ENCODE measurements at places on chromosomes 5 and 9. TPM values are rescaled to one million over a fixed set of nuclear protein-coding genes. Genes with fewer than 3 reads are reported as not detected.
A peak's percentile ranks its signal among the peaks of the same experiment; 100 is the strongest.

GRCh38 chr5:15499528-15500324, at the start of gene FBXL7:
FBXL7 (plus strand) TSS chr5:15500180.
- peaks cover 18% of the 10 kb centered on the region for H3K4me1 ChIP-seq
- H3K4me3 ChIP-seq: peak within 1 kb of the TSS; percentile 77
- peak within 1 kb of the TSS; percentile 94 for H3K27ac ChIP-seq
- H3K36me3 ChIP-seq: no peaks in the 10 kb centered on the region
- DNase-seq: no peak

DNA sequence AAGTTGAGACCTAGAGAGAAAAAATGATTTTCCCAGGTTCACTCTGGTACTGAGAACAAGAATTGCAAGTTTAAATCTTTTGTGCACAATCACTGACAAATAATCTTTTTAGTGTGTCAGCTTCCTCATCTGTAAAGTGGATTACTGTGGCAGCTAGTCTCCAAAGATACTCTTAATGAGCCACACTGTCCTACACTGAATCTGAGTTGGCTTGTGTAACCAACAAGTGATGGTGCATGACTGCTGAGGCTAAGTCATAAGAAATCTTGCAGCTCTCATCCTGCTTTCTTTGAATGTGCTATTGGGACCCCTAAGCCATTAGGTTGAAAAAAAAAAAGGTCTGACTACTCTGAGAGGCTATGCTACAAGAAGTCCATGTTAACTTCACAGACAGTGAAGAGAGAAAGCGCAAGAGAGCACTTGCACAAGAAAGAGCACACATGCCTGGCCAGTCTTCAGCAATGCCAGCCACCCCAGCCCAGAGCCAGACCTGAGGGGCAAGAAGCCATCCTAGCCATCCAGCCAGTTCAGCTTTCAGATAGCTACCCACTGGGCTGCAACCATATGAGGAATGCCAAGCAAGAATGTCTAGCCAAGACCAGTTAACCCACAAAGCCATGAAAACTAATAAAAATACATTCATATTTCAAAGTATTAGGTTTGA, 419.4 kb downstream of the RAB3C start:
- no peak for DNase-seq
- H3K36me3 ChIP-seq: no peaks in the 10 kb centered on the region
- H3K4me3 ChIP-seq: no peak overlapping the region
- H3K27me3 ChIP-seq: no peaks in the 10 kb centered on the region
- H3K4me1 ChIP-seq: no peaks in the 10 kb centered on the region

DNA sequence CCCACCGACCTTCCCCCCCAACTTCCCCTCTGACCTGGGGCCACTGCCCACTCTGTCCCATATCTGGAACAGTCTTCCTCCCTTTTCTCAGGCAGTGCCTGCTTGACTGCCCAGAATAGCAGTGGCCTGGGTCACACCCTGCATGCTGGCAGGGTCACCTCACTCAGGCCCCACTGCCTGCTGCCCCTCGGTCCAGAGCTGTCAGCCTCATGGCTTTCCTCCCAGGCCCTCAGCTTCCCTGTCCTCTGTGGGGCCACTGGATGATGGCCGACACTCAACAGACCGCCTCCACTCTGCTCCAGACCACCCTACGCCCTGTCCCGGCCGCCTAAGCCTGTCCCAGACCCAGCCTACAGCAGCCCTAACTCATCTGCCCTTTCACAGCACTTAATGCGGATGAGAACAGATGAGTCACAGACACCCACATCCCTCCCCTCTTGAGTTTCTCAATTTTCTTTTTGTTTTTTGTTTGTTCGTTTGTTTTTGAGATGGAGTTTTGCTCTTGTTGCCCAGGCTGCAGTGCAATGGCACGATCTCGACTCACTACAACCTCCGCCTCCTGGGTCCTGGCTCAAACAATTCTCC, 5.9 kb downstream of the PNPLA7 start:
- DNase-seq: no peak
- no peak overlapping the region for H3K4me3 ChIP-seq
- H3K27me3 ChIP-seq: no peaks in the 10 kb centered on the region
- H3K4me1 ChIP-seq: no peaks in the 10 kb centered on the region
- peaks cover 11% of the 10 kb centered on the region for H3K36me3 ChIP-seq

DNA sequence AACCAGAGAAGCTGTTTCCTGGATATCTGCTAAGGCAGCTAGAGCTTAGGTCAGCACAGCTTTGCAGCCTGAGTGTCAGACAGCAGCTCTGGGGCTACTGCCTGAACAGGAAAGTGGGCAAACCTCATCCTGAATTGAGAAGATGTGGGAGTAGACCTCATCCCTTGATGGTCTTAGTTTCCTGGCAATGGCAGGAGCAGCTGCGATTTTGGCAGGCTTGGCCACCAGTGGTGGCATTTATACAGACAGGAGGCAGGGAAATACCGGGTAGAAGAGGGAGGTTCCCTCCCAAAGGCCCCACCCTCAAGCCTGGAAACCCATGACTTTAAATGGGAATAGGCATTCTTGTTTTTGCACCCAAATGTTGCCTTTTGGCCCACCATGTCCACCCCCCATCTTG, 69.7 kb downstream of the LIX1 start:
- H3K4me3 ChIP-seq: no peak overlapping the region
- DNase-seq: no peak
- no peak overlapping the region for H3K27ac ChIP-seq
- H3K27me3 ChIP-seq: no peaks in the 10 kb centered on the region
- no peaks in the 10 kb centered on the region for H3K36me3 ChIP-seq

STK32A gene
- total RNA-seq: 6.2 TPM

Measured in ascending aorta (tissue), 2 donors.